ENCODE measurements at places on chromosomes 5 and 9.

GRCh38 chr9:98009936-98010335 lies 26.8 kb downstream of the ANP32B start:
- DNase-seq: no peak

GRCh38 chr9:3241290-3241689 lies 284.5 kb downstream of the RFX3 start:
- no peak for DNase-seq

GRCh38 chr5:176578391-176578808 lies 29.3 kb downstream of the CDHR2 start:
- no peak for DNase-seq

GRCh38 chr9:35598866-35599590 lies 6.0 kb upstream of the TESK1 start:
- no peak for DNase-seq

- no peak for DNase-seq
Observed at GRCh38 chr5:68329554-68330255, 114.1 kb downstream of the PIK3R1 start.

DNA sequence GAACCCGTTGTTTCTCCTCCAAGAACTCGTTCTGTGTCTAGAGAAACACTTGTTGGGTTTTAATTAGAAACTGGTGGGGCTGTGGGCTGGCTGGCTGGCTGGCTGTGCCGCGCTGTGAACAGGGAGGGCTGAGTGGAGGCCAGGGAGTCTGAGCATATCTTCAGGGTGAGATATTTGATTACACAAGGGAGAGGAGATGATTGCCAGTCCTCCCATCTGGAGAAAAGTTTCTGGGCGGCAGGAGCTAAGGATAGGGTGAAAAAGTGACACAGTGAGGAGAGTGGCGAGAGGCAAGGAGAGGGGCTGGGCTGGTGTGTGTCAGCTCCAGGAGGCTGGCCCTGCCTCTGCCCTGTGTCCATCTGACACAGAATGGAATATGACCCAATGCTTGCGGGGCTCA lies 63.0 kb downstream of the GDNF start:
- no peak for DNase-seq

GRCh38 chr5:134577022-134577795 lies 51.7 kb downstream of the JADE2 start:
- no peak for DNase-seq

DNA sequence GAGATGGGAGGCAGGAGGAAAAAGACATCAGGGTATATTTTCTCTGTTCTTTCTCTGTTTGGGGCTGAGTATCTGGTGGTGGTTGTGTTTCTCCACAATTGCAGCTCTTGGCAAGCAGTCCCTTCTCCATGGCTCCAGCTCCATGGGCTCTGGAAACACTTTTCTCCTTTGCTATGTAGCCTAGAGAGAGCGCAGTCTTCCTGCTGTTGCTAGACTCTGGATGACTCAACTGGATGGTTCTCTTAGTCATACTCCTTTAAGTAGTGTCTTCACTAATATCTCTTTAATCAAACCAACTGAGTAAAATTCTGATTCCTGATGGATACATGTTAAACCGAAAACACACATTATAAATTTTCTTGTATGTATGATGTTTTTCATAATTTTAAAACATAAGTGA lies 3.3 kb upstream of the PLGRKT start:
- DNase-seq: no peak

GRCh38 chr5:80668016-80668969 lies 13.5 kb upstream of the DHFR start:
- DNase-seq: no peak

GRCh38 chr9:19102631-19103345 lies at the start of gene HAUS6:
HAUS6 (minus strand) TSS chr9:19102904; CDS start chr9:19102651, 253 bp downstream.
- DNase-seq: peak; percentile 87

- DNase-seq: no peak
Observed at GRCh38 chr5:135436951-135437418, 10.2 kb downstream of the DCANP1 start.

DNA sequence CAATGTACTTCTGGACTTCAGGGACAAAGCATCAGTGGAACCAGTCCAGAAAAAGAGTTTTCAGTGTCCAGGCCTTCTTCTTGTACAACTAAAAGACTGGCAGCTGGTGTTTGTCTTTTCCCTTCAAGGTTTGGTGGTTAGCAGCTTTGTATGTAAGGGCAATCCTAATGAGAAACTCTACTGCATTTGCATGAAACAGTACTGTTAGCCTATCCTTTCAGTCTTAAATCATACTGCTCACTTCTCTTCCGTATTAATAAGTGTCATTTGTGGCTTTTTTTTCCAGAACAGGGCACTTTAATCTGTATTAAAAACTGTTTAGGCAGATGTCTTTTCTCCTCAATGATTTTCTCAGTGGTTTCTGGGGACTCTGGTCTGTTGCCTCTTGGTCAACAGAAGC lies 48.9 kb downstream of the FAM174A start:
- no peak for DNase-seq

DNA sequence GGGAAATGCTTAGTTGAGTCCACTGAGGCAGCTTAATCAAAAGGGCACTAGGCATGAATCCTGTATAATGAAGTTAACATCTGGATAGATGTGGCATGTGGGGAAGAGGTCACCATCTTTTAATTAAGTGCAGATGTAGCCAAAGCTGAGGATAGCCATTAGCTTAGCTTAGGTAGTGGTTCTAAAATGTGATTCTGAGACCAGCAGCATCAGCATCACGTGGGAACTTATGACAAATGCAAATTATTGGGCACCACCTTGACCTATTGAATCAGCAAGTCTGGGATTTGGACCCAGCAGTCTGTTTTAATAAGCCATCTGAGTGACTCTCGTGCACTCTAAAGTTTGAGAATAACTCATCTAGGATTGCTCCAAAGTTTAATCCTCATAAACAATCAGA lies 63.8 kb downstream of the SNCAIP start:
- no peak for DNase-seq

- no peak for DNase-seq
Observed at GRCh38 chr5:112886975-112887374, 25.9 kb downstream of the SRP19 start.

DNA sequence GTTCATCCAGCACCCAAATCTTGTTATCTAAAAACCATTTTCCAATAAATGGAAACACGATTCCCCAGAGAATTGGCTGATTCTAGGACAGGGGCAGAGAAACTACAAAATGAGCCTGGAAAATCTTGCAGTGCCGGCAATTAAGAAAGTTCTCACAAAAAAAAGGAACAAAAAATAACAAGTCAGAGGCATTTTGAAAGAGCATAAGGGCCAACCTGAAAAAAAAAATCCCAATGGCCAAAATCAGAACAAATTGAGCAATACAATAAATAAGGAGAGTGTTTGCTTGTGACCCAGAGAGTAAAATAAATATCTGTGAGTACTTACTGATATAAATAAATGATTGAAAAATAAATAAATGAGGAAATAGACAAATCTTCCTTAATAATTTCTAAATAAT lies 55.1 kb upstream of the S1PR3 start:
- DNase-seq: no peak

DNA sequence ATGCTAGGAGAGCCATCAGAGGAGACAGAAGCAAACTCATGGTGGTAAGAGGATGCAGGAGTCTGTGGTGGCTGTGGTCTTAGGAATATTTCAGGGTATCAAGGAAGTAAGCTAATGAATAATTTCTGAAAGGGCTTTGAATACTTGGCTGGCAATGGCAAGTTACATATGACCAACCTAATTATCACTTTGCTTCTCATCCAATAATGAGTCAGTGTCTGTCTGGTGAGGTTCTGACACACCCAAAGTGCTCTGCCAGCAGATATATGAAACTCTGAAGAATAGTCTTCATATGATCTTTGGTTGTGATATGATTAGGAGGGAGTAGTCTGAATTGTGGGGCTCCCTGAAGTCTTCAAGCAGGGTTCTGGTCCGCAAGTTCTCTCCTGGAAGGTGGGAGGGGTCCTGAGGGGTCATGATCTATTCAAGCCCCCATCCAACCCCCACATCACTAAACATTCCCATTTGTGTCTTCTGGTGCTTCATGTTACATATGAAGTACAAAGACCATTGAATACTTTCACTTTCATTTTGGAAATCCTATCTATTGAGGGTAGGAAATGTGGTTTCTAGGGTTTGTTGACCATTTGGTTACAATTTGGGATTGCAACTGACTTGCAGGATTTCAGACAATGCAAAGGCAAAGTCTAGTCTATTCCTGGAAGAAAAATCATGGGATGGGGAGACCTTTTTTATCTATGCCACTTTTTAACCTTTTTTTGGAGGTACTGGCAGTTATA lies 199.9 kb upstream of the CDKN2B start:
- no peak for DNase-seq

GRCh38 chr5:135694012-135694411 lies 115.2 kb upstream of the CXCL14 start:
- DNase-seq: no peak

- DNase-seq: no peak
Observed at GRCh38 chr9:76638001-76638400, 126.2 kb upstream of the PCA3 start.

- no peak for DNase-seq
Observed at GRCh38 chr9:115992834-115993233, 160.8 kb upstream of the PAPPA start.

GRCh38 chr5:157543825-157544622 lies 31.6 kb downstream of the ADAM19 start:
- no peak for DNase-seq

DNA sequence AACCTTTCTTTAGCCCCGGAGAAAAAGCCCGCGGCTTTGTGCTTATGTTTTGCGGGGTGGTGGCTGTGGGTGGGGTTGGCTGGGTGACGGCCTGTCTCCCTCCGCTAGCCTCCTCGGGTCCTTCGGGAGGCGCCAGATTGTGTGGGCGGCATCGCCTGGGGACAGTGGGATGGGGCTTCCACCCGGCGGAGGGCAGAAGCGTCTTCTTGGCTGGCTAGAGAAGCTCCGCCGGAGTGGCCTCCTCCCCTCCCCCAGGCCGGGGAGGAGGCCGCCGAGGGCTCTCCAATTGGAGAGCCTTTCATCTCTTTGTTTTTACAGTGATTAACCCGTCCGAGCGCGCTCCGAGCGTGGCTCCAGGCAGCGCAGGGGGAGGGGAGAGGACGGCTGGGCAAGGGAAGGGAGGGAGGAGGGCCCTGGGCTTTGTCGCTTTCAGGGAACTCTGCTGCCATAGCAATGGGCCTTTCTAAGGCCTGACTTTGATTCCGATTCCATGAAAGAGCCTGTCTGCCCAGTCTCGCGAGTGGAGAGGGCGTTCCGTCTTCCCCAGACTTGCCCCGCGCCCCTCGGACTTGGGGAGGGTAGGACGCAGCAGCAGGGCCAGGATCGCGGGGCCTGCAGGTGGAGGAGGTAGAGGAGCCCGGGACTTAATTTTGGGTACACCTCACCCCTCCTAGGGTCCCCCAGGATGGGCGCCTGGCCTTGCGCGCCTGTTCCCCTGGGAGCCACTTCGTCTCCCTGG lies 36.7 kb upstream of the TIFAB start:
- DNase-seq: no peak

- no peak for DNase-seq
Observed at GRCh38 chr9:38357350-38358114, 35.0 kb upstream of the ALDH1B1 start.

DNA sequence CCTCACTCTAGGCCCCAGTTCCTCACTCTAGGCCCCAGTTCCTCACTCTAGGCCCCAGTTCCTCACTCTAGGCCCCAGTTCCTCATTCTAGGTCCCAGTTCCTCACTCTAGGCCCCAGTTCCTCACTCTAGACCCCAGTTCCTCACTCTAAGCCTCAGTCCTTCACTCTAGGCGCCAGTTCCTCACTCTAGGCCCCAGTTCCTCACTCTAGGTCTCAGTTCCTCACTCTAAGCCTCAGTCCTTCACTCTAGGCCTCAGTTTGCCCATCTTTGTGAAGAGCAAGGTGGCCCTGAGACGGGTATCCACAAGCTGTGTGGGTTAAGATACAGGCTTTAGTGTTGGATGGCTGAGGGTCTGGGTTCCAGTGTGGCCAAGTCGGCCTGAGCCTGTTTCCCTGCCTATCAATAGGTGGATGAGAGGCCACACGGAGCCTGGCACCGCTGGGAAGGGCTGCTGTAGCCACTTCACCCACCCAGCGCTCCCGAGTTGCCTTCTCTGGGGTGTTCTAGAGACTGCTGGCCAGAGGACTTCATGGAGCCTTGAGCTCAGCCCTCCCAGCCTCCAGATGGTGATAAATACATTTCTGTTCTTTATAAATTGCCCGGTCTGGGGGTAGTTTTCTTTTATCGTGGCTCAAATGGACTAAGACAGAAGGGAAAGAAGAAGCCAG lies 150.2 kb downstream of the RXRA start:
- no peak for DNase-seq

Data from cerebellar nuclear complex (tissue), 1 donor.